ENCODE measurements at places on chromosomes 16 and 17.

- no peak for DNase-seq
These were observed 7.5 kb upstream of the ALKBH5 start for GRCh38 chr17:18176176-18176575.

DNA sequence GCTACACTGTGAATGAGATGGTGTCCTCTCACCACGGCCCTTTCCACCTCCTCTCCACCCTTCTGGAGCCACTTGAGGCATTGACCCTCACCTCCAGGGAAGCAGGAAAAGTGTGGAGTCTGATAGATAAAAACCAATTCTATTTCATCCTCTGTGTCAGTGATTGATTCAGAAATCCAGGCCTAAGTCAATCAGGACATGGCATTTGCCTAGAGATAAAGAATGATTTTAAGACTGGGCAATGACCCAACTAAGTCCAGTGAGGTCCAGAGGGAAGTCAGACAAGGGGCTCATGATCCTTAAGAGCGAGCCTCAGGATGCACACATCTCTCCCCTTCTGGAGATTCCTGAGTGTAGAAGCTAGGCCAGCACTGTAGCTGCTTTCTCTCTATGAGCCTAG, 41.1 kb upstream of the TNRC6A start:
- no peak for DNase-seq

DNA sequence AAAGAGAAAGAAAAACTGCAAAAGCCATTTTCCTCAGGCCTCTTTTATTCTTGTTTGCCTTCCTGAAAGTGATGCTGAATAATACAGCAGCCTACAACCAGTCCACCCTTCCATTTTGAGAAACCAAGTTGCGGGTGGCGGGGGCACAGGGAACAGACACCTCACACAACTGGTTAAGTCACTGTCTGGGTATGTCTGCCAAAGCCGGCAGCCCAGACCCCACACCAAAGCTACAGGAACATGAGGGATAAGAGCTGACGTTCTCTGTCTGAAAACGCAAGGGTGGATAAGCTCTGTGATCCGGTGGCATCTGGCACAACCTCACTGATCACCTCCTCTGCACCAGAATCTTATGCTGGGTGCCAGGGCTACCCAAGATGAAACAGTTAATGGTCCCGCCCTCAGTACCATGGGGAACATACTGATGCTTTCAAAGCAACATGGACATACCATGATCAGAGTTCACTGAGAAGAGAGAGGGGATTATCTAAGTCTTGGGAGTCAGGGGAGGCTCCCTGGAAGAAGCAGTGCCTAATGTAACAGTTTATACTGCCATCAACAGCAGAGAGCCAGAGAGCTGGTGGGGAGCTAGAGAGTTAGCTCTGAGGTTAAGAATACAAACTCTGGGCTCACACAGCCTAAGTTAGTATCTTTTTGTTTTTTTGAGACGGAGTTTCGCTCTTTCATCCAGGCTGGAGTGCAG, 53.5 kb downstream of the ERCC4 start:
- no peak for DNase-seq

GRCh38 chr17:17612085-17613022, 20.8 kb upstream of the PEMT start:
- DNase-seq, result no peak

DNA sequence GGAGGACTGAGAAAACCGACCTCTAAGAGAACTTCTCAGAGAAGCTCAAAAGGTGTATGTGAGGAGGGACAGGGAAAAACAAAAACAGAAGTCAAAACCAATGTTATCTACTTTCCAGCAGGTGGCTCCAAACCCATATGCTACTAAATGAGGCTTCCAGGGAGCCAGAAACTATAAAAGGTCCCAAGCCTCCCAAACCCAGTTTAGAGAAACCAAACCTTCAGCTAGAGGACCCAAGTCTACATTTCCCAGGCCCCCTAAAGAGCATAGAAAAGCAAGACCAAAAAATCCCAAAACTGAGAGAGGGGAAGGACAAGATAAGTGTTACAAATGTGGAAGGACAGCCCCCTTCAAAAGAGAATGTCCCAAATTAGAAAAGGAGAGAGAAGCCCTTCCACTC, 3.7 kb downstream of the HPR start:
- DNase-seq, result no peak

DNA sequence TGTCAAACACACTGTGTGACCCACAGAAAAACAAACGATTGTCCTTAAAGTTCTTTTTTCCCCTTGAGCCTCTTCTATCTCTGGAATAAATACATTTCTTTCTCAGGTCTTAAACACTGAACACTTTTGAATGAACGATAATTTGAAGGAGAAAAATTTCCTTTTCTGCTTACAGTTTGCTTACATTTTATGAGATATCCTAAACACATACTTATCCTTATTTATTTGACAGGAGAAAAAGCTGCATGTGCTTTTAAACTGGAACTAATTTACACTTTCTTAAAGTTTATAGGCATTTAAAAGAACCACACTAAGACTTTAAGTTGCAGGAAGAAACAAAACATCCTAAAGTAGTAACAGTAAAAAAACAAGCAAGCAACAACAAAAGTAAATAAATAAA, 4.7 kb upstream of the IGF2BP1 start:
- no peak for DNase-seq

DNA sequence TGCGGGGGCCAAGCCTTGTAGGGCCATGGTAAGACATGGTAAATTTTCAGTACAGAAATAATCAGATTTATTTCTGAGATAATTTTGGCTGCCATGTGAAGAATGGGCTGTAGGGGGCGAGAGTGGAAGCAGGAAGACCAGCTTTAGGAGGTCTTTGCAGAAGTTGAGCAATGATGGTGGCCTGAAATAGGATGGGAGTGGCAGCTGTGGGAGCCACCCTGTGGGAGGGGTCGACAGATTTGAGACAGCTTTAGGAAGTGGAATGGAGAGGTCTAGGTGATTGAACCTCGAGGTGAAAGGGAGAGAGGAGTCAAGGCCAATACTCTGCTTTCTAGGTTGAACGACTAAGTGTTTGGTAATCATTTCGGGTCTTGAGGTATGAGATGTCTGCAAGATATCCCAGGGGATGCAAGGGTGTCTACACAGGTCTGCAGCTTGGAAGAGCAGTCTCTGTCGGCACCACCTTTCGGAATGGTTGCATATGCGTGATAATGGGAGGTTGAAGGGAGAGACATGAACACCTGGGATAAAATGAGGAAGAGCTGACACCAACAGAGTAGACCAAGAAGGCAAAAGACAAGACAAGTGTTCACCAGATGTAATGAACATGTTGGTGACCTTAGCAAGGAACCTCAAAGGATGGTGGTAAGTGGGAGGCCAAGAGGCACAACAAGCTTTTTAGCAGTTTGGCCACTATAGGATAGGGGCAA, 4.2 kb upstream of the ATXN7L3 start:
- DNase-seq, result no peak

- DNase-seq, result peak; percentile 38
These were observed 24.5 kb upstream of the RASD1 start for GRCh38 chr17:17520599-17521232.

DNA sequence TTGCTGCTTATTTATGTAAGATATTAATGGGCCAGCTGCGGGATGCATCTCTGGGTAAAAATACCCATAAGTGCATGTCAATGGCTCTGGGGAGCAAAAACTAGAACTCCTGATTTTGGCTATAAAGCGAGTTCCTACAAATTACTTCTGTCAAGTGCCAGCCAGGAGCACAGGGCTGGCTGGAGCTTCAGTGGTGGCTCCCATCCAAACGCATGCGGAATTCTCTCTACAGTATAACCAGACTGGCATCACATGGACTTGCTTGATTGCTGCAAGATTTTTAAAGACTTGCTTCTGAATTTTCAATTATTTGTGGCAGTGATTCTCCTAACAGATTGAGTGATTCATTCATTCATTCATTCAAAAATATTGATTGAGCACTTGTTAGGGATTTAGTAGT, 260.9 kb downstream of the PHKB start:
- DNase-seq, result no peak

GRCh38 chr17:17159571-17159970, 46.6 kb downstream of the PLD6 start:
- no peak for DNase-seq

GRCh38 chr17:45784741-45785479, 790 bp downstream of the CRHR1 start:
- peak; percentile 61 for DNase-seq

GRCh38 chr16:56728980-56729734, 772 bp upstream of the NUP93 start:
- DNase-seq, result no peak

Data from right cardiac atrium (tissue), 5 donors.